Fibroblast of skin of scalp (primary cell): ENCODE measurements at places on chromosomes 2 and 18.

DNA sequence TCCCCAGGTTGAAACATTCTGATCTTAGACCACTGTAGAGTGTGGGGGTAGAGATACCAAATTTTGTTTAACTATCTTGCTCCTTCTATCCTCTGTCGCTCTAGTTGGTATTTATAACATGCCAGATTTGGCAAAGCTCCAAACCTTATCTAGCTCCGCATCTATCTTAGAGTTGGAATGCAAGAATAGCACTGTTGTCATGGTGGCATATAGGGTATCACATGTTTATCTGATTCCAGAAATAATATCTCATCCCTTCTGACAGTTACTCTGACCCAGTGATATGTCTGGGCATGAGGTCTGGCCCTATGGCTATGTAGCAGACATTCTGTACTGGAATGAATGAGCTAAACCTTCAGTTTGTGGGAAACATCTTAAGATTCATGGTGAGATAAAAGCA lies 51.7 kb downstream of the CABYR start:
- peak; percentile 20 for DNase-seq

DNA sequence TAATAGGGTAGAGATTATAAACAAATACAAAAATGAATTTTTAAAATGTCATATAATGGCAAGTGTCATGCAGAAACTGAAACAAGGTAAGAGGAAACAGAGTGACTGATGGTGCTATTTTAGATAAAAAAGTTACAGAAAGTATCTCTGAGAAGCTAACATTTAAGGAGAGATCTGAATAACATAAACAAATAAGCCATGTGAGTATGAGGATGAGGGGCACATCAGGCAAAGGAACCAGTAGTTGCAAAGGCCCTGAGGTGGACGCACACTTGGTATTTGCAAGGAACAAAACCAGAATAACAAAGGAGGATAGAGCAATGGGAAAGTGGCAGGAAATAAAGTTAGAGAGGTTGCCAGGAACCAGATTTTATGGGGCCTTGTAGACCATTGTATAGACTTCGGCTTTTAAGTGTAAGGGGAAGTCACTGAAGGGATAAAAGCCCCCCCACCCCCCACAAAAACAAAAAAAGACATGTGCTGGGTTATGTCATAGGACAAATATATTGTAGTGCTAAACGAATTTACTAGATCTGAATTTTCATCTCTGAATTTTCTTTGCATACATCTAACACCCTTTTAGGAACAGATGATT lies 159.2 kb downstream of the DTNB start:
- no peak for DNase-seq

DNA sequence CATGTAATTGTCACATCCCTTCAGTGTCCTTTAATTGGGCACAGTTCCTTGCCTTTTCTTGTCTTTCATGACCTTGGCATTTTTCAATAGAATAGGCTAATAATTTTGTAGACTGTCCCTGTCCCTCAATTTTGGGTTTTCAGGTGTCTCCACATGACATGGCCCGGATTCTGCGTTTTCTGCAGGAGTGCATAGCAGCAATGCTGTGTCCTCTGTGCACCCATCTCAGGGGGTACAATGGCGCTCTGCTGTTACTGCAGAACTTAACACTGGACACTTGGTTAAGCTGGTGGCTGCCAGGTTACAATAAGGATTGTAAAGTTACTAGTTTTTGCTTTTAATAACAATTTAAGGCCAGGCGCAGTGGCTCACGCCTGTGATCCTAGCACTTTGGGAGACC lies 51.3 kb downstream of the INPP5D start:
- no peak for DNase-seq

DNA sequence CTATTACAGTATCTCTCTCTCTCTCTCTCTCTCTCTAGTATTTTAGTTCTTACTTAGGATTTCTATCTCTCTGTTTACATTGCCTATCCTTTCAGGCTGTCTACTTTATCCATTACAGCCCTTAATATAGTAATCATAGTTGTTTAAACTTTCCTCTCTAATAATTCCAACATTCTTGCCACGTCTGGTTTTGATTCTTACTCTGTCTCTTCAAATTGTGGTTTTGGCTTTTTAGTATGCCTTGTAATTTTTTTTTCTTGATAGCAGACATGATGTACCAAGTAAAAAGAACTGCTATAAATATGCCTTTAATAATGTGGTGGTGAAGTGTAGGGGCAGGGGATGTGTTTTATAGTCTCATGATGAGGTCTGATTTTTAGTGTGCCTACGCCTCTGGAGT lies 1809.5 kb upstream of the CELF4 start:
- peak; percentile 0 for DNase-seq

DNA sequence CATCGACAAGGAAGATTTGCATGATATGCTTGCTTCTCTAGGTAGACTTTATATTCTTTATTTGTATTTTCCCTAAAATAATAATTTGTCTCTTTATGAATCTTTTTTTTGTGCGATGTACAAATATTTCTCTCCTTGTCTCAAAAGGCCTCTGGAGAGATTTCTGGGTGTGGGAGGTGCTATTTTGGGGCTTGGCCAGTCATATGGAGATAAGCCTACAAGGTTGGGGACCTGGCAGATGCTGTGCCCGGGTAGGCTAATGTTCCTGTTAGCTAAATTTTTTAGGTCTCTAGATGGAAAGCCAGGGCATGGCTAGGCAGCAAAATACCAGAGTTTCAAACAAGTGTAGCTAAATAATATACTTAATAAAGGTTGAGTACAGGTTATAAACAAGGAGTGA lies 11.1 kb downstream of the MYL12B start:
- no peak for DNase-seq

DNA sequence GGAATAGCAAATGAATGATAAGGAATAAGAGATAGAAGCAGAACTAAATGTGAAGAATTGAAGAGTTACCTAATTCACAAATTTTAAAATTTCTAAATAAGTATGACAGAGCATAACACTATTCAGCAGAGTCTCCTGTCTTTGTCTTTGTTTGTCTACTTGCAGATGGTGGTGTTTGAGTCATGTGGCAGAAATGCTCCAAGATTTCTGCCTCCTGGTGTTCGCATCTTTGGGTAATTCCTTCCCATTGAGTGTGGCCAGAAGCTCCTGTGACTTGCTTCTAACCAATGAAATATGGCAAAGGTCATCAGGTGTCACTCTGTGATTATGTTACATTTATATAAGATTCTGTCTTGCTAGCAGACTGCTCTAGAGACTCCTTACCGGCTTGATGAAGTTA lies 45.6 kb upstream of the GALNT3 start:
- DNase-seq: peak; percentile 12

GRCh38 chr18:65968239-65969004 lies 217.6 kb downstream of the CDH7 start:
- no peak for DNase-seq

DNA sequence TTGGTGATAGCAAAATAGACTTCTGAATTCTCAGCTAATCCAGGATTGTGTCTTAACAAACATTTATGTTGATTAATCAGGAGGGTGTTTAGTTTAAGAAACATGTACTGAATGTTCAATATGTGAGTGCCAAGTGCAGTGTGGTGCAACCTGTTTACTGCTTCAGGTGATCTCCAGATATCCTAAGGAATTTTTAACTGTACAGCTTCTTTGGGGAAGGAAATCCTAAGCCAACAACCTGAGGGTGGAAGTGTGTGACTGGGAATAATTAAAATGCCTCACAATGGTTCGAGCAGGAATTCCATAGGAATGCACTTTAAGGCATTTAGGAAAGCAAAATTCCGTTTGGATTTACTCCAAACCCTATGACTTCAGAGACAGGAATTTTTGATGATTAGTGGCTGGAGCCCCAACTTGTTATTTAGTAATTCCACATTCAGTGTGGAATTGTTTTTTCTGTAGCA lies 16.4 kb downstream of the CRIM1 start:
- DNase-seq: peak; percentile 96

GRCh38 chr2:241096979-241097378 lies 5.1 kb downstream of the MTERF4 start:
- no peak for DNase-seq

DNA sequence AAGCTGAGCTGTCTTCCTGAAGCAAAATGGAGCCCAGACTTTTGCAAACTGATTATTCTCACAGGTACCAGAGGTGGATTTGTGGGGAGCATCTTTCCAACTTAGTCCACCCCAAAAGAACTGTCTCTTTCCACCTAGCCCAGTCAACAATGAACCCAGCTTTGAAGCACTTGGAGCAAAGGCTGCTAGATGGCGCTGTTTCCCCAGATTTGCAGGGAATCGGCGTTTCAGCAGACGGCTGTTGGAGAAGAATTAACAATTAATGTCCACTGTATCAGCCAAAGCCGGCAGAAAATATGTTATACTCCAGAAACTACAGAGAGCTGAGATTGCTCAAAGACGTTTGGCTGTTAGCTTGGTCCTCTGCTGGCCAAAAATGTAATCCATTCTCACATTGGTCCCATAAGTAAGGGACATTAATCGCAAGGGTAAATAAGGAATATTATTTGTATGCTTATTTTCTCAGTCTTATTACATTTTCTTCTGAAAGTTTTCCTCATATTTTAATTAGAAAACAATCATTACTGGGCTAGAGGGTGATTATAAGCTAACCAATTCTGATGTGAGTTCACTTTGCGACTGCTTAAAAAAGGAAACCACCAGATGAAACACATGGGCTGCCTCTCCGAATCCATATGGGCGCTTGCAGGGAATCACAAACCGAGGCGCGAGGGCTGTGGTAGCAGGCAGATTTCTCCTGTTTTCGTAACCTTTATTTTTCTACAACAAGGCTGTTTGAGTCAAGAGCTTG lies 423.8 kb upstream of the MEX3C start:
- peak; percentile 65 for DNase-seq

- DNase-seq: peak; percentile 57
Observed at GRCh38 chr2:231687133-231687852, 21.0 kb upstream of the PTMA start.

- peak; percentile 82 for DNase-seq
Observed at GRCh38 chr18:26547646-26548414, 523 bp downstream of the KCTD1 start.

GRCh38 chr2:220999356-220999755 lies 572.7 kb downstream of the EPHA4 start:
- no peak for DNase-seq

GRCh38 chr2:226048611-226049010 lies 649.1 kb downstream of the NYAP2 start:
- peak; percentile 79 for DNase-seq

DNA sequence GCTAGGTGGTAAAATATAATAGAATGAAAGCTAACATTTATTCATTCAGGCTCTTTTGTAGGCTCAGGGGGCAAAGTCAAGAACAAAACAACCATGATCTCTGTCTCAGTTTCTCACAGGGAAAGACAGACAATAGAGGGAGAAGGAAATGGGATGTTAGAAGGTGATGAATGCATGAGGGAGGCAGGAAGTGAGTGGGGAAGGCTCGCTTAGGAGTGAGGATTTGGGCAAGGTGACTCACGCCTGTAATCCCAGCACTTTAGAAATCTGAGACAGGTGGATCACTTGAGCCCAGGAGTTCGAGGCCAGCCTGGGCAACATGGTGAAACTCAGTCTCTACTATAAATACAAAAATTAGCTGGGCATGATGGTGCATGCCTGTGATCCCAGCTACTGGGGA lies 88.4 kb downstream of the CTIF start:
- no peak for DNase-seq

GRCh38 chr18:44849361-44849760 lies 168.7 kb downstream of the SETBP1 start:
- DNase-seq: no peak

GRCh38 chr2:177262092-177262491 lies 2.4 kb downstream of the NFE2L2 start:
- DNase-seq: no peak

DNA sequence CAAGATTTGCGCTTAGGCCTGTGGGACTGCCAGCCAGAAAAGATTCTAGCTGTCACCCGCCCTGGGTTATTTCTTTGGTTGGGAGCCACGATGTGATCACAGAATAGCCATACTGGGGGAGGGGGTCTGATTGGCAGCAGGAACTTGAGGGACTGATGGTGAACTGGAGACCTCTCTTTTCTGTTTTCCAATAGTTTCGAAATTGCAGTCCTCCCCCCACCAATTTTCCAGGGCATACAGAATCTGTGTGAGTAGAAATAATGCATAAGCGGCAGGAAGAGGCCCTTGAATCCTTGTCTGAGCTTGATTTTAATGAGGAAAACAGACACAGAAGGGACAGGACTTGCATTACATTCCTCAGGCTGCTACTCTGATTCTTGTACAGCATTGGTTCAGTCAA lies 2.2 kb upstream of the POLR2D start:
- DNase-seq: no peak

- peak; percentile 80 for DNase-seq
Observed at GRCh38 chr18:10320791-10321190, 133.6 kb upstream of the APCDD1 start.

- no peak for DNase-seq
Observed at GRCh38 chr2:146984014-146984413, 860.8 kb upstream of the ACVR2A start.

- no peak for DNase-seq
Observed at GRCh38 chr18:8176109-8176508, 433.1 kb upstream of the RAB12 start.

GRCh38 chr2:67936969-67937368 lies 125.8 kb downstream of the C1D start:
- DNase-seq: no peak

DNA sequence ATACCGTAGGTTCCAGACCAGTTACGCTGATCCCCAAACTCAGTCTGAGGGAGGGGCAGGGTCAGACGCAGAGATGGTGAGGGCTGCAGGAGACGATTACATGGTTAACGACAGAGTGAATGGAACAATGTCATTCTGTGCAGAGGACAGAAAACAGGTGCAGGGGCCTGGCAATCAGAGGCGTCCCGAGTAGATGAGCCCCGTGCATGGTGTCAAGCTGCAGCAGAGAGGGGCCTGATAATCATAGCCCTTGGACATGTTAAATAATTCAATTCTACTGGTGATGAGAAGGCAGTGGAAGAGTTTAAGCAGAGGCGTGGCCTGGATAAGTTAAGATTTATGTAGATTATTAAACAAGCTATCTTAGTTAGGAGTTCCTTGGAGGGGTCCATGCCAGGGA lies 178.6 kb downstream of the MYT1L start:
- no peak for DNase-seq

GRCh38 chr2:228699400-228699799 lies 517.9 kb upstream of the SPHKAP start:
- peak; percentile 11 for DNase-seq

GRCh38 chr18:11808001-11808855 lies 43.0 kb upstream of the CHMP1B start:
- peak; percentile 70 for DNase-seq

DNA sequence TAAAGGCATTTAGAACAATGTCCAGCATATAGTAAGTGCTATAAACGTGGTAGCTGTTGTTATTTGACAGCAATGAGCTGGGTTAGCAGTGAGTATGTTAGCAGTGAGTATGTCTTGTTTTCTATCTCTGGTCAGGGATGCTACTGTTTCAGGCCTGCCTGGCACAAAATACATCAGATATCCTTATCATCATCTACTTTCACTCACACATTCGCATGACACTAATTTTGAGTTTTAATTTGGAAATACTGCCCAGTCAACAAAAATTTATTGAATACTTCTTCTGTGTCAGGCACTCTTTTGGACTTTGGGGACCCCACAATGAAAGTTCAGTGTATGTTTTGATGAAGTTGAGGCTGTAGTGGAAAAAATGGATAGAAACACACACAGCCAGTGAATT lies 401.6 kb downstream of the CLIP4 start:
- DNase-seq: no peak

- DNase-seq: peak; percentile 59
Observed at GRCh38 chr18:59910967-59911366, 11.2 kb downstream of the PMAIP1 start.

GRCh38 chr2:240510513-240511210 lies 47.1 kb downstream of the ANKMY1 start:
- DNase-seq: no peak
